Smooth muscle cell of the umbilical artery (primary cell): ENCODE measurements at places on chromosomes 7 and 10. TPM values are rescaled to one million over a fixed set of nuclear protein-coding genes. Genes with fewer than 3 reads are reported as not detected.

DPP6 gene
- total RNA-seq = not detected in 2 replicates

DNAJC9 gene
- total RNA-seq = 22.0 and 34.3 TPM in 2 replicates

TMEM213 gene
- not detected in 2 replicates for total RNA-seq

LRRC4 gene
- 0.18 TPM in 1 of 2 replicates, not detected in the other for total RNA-seq

ZNF117 gene
- 9.5 and 10.7 TPM in 2 replicates for total RNA-seq

VENTX gene
- total RNA-seq = not detected in 2 replicates

PTPRE gene
- total RNA-seq = 2.1 and 9.5 TPM in 2 replicates

SPDYE2B gene
- not detected in 2 replicates for total RNA-seq

PCGF6 gene
- total RNA-seq = 8.9 and 10.2 TPM in 2 replicates
